Psoas muscle (tissue), 8 donors: ENCODE measurements at places on chromosomes 4 and X.

DNA sequence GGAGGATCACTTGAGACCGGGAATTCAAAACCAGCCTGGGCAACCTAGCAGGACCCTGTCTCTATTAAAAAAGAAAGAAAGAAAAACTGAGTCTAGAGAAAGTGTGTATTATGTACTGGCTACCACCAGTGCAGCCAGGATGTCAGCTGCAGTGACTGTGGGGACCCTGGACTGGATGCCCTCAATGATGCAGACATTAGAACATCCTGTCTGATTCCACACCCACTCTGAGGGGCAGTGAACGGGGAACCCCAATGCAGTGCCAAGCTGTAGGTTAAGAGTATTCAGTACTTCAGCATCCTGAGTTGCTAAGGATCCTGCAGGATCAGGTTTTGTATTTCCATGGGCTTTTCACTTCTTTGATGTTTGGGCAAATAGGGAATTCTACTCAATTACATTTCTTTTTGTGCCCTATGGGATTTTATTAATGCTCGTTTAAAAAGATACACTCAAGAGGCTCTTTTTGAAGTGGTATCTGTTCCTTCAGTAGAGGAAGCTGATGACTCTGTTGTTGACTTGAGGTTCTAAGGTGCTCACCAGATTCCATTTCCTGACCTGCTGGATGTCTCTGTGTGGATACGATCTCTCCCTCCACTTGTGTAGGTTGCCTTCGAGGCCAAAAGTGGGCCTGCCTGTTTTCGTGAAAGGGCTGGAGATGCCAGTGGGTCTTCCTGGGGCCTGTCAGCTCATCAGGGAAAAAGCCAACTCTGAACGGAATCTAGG is 85.9 kb upstream of the CLCN4 start:
- no peak overlapping the region for H3K4me3 ChIP-seq
- H3K27ac ChIP-seq: no peak overlapping the region
- no peaks in the 10 kb centered on the region for H3K4me1 ChIP-seq
- DNase-seq: no peak
- no peaks in the 10 kb centered on the region for H3K36me3 ChIP-seq
- H3K27me3 ChIP-seq: peaks cover 5% of the 10 kb centered on the region

GRCh38 chr4:39154009-39154408 is 28.3 kb upstream of the WDR19 start:
- no peaks in the 10 kb centered on the region for H3K4me1 ChIP-seq
- no peak overlapping the region for H3K27ac ChIP-seq
- no peaks in the 10 kb centered on the region for H3K36me3 ChIP-seq
- DNase-seq: no peak
- H3K27me3 ChIP-seq: no peaks in the 10 kb centered on the region
- H3K4me3 ChIP-seq: no peak overlapping the region

GRCh38 chr4:2931512-2932301 is 31.5 kb downstream of the NOP14 start:
- H3K27me3 ChIP-seq: no peaks in the 10 kb centered on the region
- peak overlapping the region; percentile 97 for H3K27ac ChIP-seq
- DNase-seq: peak; percentile 81
- no peak overlapping the region for H3K4me3 ChIP-seq

DNA sequence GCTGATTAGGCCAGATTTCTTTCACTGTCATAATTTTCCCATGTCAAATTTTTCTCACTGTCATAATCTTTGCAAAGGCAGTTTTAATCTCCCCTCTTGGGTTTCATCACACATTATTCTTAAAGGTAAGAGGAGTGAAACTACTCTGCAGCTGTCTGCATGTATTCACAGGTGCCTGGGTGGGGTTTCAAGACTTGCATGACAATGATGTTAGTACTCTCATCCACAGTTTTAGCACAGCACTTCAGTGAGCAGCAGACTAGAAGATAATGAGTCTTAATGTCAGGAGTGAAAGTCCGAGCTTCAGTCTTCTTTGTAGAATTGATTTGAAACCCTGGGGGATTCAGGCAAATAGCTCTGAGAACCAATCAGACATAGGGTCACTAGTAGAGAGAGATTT is 182.5 kb upstream of the GALNT7 start:
- no peaks in the 10 kb centered on the region for H3K4me1 ChIP-seq
- no peak overlapping the region for H3K4me3 ChIP-seq
- H3K27me3 ChIP-seq: no peaks in the 10 kb centered on the region
- no peak for DNase-seq

DNA sequence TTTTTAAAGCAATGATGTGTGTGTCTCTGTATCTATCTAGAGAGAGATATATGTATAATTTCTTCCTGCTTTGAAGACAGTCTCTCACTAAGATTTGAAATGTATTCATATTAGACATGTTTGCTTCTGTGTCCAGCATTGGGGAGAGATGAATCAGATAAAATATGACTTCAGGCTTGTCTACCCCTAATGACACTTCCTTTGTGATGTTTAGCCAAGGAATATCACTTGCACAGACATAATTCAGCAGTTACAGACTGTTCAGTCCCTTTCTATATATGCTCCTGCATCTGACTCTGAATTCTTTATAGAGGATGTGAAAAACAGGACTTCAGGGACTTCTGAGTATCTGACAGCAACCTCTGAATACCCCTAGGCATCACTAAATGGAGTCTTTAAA is 158.4 kb downstream of the DCLK2 start:
- no peaks in the 10 kb centered on the region for H3K4me1 ChIP-seq
- H3K27me3 ChIP-seq: no peaks in the 10 kb centered on the region
- H3K36me3 ChIP-seq: no peaks in the 10 kb centered on the region
- no peak for DNase-seq
